ENCODE measurements at places on chromosomes 12 and 14. TPM values are rescaled to one million over a fixed set of nuclear protein-coding genes. Genes with fewer than 3 reads are reported as not detected.

DNA sequence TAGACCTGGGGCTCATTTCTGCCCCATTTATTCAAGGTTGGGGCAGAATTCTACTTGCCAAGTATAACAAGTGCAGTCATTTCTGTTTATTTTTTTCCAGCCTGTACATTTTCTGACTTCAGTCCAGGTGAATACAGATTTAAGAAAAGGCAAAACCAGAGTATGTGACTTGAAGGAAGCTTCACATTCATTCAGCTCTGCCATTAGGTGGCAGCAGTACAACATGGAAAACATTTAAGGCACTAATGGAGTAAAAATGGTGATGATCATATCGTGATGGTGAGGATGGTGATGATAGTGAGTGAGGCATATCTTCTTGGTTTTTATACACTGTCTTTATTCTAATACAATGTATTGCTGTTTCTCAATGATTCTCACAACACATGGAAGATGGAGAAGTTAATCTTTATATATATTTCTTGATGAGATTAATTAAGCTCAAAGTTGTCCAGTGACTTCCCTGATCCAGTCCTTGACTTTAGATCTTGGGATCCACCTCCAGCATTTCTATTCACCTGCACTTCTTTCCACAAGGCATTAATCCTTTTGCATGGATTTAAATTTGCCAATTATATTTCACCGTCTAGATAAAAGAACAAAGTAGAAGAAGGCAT, 176.7 kb upstream of the SEL1L start:
- DNase-seq: no peak

GRCh38 chr12:50590869-50591268, 86.1 kb downstream of the DIP2B start:
- DNase-seq: no peak

DNA sequence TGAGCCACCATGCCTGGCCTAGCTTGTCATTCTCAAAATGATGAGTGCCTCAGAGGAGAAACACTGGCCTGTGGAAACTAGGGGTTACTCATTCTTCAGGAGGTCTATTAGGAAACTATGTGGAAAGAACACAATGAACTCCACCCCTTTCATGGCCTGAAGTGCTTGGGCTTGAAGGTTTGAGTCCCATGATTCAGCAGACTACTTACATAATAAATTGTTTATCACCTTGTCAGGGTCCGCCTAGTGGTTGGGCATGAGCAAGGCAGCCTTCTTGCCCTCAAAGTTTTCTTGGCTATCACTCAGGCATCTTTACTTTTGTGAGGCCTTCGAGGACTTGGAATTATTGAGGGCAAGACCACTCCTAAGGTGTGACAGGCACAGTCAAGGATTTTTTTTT, 251.2 kb downstream of the ACSS3 start:
- DNase-seq: no peak

GRCh38 chr12:53564941-53565340, 57.7 kb upstream of the NPFF start:
- no peak for DNase-seq

DNA sequence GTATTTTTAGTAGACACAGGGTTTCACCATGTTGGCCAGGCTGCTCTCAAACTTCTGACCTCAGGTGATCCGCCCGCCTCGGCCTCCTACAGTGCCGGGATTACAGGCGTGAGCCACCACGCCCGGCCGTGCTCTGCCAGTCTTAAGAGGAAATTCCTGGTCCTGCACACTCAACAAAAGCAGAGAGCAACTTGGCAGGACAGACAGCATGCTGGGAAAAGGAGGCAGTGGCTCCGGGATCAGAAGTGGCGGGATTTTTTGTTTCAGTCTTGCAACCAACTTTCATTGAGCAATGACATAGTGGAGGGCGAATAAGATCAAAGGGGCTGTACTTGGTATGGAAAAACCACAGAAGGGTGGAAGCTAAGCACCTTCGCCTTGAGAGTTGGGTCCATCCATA, 2.1 kb downstream of the CKAP4 start:
- DNase-seq: peak; percentile 22

DNA sequence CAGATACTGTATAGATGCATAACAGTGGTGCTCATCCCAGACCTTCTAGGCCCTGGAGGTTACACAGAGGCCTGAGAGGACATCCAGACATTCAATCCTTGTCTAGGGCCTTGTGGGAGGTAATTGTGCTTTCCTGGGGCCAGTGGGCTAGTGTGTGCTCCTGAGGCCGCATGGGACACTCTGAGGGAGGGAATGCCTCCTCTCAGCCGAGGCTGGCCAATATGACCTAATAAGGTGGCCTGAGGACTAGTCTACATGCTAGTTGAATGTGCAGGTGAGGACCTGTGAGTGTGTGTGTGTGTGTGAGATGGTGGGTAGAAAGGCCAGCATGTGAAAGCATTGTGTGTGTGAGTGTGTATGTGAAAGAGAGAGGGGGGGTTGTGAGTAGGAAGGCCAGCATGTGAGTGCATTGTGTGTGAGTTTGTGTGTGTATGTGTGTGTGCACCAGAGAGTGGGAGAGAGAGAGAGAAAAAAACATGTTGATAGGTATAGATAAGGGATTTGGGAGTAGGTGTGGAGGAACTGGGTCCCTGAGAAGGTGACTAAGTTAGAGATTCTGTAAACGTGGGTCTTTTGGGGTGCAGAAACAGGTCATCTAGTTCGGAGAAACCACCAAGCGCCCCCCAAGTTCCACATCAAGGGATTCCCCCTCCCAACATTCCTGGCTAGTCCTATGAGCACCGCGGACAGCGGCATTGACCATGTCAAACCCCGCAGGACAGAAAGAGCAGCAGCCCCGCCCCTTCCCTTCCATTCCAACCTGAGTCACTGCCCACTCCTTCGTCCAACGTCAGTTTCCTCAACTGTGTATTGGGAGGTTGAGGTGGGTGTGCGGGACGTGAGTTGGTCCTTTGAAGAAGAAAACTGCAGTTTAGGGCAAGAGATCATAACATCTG, 9.7 kb upstream of the KRT81 start:
- no peak for DNase-seq

DNA sequence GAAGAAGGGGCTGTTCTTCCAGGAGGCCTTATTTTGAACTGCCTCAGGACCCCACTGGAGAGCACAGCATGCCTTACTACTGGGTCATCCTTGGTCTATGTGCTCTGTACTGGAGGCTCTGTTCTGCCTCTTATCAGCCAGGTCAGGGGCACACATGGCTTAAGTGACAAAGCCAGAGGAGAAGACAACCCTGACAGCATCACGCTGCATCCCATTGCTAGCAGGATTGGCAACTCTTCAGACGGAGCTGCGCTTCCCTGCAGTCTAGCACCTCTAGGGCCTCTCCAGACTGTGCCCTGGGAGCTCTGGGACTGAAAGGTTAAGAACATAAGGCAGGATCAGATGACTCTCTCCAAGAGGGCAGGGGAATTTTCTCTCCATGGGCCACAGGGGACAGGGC, 17.3 kb upstream of the TIGAR start:
- DNase-seq: no peak

The GSKIP gene
- polyA plus RNA-seq: 18.8 TPM

The SELPLG gene
- 4.5 TPM for polyA plus RNA-seq

The POTEG gene
- not detected for polyA plus RNA-seq

The OASL gene
- 0.42 TPM for polyA plus RNA-seq

The KLRD1 gene
- polyA plus RNA-seq: 0.25 TPM

The LAG3 gene
- 0.03 TPM for polyA plus RNA-seq

The AQP6 gene
- polyA plus RNA-seq: 0.04 TPM

The CRIP1 gene
- 109 TPM for polyA plus RNA-seq

The LYZ gene
- 13.8 TPM for polyA plus RNA-seq

The KLRC1 gene
- 0.10 TPM for polyA plus RNA-seq

The IL26 gene
- not detected for polyA plus RNA-seq

The DYNLL1 gene
- polyA plus RNA-seq: 320 TPM
